ENCODE measurements at places on chromosomes 16 and 17.

DNA sequence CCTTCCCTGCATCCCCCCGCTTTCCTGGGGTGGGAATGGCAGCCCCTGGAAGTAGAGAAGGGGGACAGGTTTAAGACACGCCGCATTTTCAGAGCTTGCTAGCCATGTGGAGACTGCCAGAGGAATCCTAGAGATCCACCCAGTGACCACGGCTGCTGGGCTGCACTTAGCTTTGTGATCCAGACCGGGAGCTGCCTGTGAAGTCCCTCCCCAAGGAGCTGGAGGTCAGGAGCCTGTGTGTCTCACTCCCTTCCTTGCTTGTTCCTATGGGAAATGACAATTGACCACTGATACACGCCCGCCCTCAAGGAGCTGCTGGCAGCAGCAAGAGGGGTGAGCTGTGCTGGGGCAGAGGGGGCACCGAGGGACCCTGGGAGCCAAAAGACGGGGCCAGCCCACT is 73.7 kb downstream of the SREBF1 start:
- no peak for DNase-seq

DNA sequence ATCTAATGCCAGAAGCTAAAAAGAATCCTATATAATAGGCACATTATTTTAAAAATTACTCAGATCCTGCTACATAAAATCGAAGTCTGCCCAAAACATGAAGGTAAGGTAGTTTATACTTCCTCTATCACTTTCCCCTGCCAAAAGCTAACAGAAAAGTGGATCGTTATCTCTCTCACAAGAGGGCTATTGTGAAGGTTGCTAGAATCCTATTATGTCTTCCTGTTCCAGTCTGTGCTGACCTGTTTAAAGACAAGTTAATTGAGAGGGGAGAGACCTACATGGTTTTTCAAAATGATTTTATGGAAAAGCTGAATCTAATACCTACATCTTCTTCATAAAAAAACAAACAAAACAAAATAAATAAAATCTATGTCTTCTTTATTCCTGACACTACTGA is 1410.9 kb upstream of the CDH8 start:
- no peak for DNase-seq

- DNase-seq, result no peak
Measured at GRCh38 chr16:12178251-12178990, 201.9 kb downstream of the SNX29 start.

GRCh38 chr16:80788027-80788426 is 16.4 kb downstream of the CDYL2 start:
- no peak for DNase-seq

GRCh38 chr16:9112166-9112843 is 20.9 kb downstream of the HAPSTR1 start:
- peak; percentile 57 for DNase-seq

- no peak for DNase-seq
Measured at GRCh38 chr16:28010671-28011070, 52.8 kb downstream of the GSG1L start.

GRCh38 chr17:40618754-40619625 is 28.6 kb downstream of the SMARCE1 start:
- no peak for DNase-seq

DNA sequence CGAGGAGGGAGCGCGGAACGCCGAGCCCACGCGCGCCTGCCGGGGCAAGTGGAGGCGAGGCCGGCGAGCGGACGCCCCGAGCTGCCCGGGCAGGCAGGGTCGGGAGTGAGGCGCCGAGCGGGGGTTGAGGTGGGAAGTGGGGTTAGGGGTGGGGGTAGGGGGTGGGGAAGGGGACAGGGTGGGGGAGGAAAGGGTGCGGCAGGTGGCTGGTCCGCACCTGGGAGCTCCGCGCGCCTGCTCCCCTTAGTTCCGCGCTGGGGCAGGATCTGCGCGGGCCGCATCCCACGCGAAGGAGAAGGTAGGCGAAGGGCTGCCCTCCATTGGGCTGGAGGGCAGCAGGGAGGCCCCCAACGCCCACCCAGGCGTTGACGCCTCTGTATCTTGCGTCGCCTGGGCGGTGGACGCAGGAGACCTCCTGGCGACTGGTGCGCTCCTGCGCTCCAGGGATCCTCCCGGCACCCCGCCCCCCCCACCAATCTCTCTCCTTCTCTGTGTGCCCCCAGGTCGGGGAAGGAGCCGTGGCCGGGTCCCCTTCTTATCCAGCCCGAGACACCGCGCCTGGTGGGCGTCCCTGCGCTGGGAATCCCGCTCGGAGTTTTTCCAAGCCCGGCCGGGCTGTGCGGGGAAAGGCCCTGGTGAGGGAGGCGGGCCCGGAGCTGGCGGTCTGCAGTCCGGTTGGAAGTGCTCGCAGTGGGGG is 51.3 kb upstream of the AMZ2 start:
- DNase-seq, result peak; percentile 88

- no peak for DNase-seq
Measured at GRCh38 chr17:44348234-44348987, 3.3 kb downstream of the GRN start.

- DNase-seq, result no peak
Measured at GRCh38 chr16:47565454-47565853, 104.3 kb downstream of the PHKB start.

- DNase-seq, result no peak
Measured at GRCh38 chr17:82884341-82884969, 44.6 kb upstream of the ZNF750 start.

- no peak for DNase-seq
Measured at GRCh38 chr17:74873874-74874614, 1.2 kb upstream of the FDXR start.

DNA sequence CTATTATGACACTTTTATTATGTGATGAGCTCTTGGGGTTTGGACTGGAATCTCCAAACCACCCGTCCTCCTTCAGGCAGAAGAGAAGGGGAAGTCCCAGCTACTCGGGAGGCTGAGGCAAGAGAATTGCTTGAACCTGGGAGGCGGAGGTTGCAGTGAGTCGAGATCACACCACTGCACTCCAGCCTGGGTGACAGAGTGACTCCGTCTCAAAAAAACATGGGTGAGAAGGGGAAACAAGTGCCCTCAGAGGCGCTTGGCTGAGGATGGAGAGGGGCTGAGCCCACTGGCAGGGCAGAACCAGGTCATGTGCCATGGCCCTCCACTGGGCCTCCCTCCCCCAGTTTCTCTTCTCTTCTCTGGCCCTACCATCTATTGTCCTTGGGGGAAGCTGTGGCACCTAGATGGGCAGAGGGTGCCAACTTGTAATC is 120.9 kb upstream of the SMURF2 start:
- peak; percentile 28 for DNase-seq

DNA sequence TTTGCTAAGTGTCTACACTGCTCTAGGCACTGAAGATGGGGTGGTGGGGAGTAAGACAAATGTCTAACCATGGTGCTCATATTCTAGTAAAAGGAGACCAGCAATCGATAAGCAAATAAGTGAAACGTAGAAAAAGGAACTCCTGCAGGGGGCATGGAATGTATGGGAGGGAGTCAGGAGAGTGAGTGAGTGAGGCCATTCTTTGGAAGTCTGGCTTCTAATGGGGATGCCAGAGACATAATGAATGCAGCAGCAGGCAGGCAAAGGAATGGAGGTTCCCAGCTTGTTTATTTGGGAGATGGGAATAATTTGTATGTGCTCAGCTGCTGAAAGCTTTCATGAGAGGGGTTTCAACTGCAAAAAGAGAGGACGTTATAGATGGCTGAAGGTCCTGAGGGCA is 216.4 kb upstream of the DYNLRB2 start:
- DNase-seq, result no peak

DNA sequence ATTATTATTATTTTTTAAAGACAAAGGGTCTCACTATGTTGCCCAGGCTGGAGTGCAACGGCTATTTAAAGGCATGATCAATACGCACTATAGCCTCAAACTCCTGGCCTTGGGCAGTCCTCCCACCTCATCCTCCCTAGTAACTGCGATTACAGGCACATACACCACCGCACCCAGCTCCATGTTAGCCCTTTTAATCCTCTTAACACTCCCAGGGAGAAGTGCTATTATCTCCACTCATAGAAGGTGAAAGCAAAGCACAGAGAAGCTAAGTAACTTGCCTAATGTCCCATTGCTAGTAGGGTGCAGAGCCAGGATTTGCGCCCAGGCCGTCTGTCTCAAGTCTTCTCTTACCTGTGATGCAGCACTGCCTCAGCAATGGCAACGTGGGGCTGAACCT is 5.0 kb downstream of the HAS3 start:
- DNase-seq, result no peak

DNA sequence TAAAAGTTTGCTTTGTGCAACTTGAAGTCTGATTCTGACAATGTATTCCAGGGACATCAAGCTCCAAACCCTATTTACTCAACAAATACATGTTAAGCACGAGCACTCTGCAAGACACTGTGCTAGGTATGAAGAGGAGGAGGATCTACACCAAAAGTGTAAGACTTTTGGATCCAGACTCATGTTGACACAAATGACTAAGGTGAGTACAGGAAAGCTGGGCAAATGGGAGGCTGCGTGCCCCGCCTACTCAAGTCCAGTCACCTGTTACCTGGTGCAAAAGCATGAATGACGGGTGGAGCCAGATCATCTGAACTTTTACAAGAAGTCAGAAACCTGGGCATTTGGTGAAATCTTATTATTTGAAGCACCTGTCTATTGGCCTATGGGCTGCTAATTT is 120.7 kb downstream of the ABCC12 start:
- no peak for DNase-seq

DNA sequence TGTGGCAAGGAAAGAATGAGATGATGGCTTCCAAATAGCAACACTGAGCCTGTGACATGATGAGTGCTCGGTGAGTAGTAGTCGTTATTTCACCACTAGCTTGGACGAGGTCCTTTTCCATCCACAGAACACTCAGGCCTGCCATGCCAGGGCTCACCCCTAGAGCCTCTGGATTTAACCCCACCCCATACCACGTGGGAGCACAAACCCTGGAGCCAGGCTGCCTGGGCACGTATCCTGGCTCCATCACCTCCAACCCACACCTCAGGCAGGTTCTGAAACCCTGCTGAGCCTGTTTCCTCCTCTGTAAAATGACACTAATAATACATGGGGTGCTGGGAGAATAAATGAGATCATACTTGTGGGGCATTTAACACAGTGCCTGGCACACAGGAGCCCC is 192.4 kb downstream of the KATNIP start:
- no peak for DNase-seq

GRCh38 chr17:50346313-50347116 is 589 bp downstream of the XYLT2 start:
- peak; percentile 91 for DNase-seq

DNA sequence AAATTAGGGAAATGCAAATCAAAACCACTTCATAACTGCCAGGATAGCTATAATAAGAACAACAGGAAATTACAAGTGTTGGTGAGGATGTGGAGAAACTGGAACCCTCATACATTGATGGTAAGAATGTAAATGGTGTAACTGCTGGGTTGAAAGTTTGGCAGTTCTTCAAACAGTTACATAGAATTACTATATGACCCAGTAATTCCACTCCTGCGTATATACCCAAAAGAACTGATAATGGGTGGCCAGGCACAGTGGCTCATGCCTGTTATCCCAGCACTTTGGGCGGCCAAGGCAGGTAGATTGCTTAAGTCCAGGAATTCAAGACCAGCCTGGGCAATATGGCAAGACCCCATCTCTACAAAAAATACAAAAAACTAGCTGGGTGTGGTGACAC is 4.5 kb upstream of the CMTM4 start:
- peak; percentile 51 for DNase-seq

Data from mesenteric fat pad (tissue), 1 donor.